ENCODE measurements at places on chromosomes 12 and 14.

- no peak for DNase-seq
Observed at GRCh38 chr12:52741375-52742195, 35.6 kb downstream of the KRT76 start.

DNA sequence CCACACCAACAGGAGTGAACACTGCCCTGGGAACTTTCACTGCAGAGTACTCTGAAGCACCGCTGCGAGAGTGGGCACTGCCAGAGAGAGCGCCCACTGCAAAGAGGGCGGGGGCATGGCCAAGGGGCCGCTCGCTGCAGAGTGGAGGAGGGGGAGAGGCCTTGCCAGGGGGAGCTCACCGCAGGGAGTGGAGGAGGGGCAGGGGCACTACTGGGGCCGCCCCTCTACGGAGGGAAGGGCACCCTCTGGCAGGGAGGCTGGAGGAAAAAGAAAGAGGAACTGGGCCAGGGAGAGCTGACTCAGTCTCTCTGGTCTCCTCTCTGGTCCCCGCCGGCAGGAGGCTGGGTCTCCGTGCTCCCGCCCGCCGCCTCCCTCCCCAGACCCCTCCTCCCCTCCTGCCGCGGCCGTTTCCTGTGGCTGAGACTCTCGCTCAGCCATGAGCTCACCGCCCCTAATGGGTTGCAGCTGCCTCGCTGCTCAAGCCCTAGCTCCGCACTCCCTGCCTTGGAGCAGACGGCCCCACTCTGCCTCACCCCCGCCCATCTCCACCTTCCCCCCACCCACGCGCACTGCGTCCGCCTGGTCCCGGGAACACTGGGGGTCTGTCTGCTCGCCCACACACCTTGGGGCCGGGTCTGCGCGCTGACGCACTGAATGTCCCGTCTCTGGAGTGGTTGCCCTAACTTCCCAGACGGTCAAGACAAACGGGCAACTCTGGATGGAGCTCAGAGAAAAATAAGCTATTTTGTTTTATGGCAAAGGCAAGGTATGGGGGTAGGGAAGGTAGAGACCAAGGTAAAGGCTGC, 1.3 kb downstream of the ARHGEF40 start:
- DNase-seq, result peak; percentile 86

DNA sequence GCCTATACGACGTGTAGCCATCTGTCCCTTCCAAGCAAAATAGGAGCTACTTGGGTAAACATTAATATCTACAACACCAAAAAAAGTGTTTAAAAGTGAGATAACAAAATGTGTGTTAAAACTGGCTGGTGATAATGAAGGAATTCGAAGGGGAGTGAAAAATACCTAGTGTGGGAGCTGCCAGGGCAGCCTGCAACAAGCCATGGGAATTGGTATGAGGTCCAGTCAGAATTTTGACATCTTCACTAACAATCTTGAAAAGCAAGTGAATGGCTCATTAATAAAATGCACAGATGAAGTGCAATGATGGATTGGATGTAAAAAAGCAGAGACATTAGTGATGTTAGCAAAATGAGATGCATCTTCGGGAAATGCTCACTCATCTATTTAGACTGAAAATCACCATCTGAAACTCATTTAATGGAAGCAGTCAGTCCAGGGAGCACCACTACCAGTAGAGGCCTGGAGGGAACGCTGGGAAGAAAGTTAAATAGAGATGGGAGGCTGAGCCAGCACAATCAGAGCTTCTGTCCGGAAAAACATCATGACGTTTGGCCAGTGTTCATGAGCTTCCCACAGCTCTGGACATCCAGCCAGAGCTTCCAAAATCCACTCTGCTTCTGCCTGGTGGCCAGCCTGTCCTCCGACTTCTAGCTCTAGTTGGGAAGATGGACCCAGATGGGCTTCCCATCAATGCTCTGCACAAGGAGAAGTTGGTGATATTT, 405.0 kb upstream of the TMTC1 start:
- no peak for DNase-seq

DNA sequence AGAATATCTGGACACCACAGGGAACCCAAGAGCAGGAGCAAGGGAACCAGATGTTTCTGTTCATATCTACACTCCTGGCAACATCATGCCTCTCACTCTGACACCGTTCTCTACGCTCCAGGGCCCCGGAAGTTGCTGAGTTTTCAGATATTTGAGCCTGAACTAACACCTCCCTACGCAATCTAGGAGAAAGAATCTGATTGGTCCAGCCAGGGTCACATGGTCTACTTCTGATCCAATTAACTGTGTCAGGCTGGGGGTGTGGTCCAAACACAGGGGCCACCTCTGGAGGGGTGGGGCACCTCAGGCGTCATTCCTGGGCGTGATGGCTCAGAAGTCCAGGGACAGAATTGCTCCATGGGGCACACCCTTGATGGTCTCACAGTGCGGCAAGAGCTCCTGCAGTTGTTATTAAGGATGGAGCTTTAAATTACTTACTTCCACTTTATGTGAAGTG, 165.5 kb downstream of the PTPN11 start:
- peak; percentile 26 for DNase-seq

DNA sequence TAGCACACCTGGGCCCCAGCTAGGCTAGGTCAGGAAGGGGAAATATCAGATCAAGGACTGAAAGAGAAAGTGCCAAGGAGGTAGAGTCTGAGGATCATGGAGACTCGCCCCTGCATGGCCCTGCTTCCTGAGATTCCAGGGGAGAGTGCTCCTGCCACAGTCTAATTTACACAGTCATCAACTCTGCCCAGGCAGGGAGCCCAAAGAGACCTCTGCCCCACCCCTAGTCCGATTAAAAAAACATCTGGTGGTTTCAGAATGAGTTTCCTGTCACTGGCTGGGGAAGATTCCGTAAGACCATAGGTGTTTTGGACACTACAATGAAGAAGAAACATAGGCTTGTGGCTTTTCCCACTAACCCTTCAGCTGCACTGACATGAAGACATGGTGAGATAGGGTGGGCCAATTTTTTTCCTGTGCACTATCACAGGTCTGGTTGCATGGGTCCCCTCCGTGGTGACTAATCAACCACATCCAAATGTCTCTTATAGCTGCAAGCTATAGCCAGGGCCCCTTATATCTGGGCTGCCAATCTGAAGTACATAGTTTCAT, 31.5 kb upstream of the GZMB start:
- DNase-seq, result no peak

- no peak for DNase-seq
Observed at GRCh38 chr14:75141967-75142366, 15.1 kb upstream of the NEK9 start.

DNA sequence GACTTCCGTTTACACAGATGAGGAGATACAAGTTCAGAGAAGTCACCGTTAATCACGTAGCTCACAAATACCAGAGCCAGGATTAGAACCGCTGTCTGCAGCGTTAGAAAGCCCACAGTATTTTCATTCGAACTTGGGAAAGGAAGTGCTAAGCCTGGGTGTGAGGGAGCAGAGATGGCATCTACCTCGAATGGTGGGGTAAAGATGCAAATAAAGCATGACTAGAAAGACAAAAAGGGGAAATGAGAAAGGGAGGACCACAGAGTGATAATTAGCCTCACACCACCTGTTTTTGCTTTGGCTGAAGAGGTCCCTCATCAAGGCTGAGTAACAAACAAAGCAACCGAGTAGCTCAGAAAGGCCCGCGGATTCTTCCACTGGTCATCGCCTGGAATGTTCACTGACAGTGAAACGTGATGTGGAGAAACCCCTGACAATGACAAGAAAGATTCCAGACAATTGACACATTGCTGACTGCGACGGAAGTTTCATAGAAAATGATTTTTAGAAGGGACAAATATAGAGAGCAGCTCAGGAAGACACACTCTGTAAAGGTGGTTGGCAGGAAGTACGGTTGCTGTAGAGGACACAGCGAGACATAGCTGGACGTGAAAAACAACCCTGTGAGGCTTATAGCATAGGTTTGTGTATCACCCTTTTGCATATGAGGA, 31.5 kb upstream of the BHLHE41 start:
- DNase-seq, result no peak

- no peak for DNase-seq
Observed at GRCh38 chr14:57382283-57382682, 8.1 kb upstream of the NAA30 start.

DNA sequence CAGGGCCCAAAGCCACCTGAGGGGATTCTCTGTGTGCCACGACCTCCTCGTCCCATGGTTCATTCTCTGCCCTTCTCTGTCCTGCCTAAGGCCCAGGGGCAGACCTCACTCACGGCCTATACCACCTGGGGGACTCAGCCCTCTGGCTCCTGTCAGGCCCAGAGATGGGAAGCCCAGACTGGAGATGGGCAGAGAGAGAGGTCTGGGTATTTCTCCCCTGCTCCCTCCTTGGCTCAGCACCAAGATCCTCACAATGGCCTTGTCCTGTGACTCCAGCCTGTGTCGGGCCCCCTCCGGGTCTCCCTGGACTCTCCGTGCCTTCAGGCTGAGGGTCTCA, 46.9 kb upstream of the BCL11B start:
- DNase-seq, result no peak

GRCh38 chr14:105577314-105577861, 51.0 kb downstream of the TMEM121 start:
- no peak for DNase-seq

- DNase-seq, result no peak
Observed at GRCh38 chr14:30194741-30195148, 267.1 kb upstream of the PRKD1 start.

DNA sequence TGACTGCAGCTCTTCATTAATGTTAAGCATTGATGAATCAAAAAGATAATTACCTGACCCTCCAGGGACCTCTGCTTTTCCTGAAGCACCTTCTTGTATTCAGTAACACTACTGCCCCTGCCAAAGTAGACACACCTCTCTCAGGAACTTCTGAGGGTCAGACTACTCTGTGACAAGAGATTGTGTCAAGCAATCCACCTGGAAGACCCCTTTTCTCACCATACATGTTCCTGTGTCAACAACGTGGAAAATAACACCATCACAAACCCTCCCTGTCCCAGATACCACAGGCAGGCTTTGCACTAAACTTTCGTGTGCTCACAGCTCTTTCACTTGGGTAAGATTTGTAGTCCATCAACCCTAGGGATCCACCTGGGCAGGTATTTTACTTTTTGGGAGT, 13.2 kb downstream of the KRT76 start:
- no peak for DNase-seq

- DNase-seq, result no peak
Observed at GRCh38 chr12:130127532-130127911, 34.7 kb upstream of the FZD10 start.

GRCh38 chr12:25276199-25276937, 25.6 kb upstream of the KRAS start:
- no peak for DNase-seq

DNA sequence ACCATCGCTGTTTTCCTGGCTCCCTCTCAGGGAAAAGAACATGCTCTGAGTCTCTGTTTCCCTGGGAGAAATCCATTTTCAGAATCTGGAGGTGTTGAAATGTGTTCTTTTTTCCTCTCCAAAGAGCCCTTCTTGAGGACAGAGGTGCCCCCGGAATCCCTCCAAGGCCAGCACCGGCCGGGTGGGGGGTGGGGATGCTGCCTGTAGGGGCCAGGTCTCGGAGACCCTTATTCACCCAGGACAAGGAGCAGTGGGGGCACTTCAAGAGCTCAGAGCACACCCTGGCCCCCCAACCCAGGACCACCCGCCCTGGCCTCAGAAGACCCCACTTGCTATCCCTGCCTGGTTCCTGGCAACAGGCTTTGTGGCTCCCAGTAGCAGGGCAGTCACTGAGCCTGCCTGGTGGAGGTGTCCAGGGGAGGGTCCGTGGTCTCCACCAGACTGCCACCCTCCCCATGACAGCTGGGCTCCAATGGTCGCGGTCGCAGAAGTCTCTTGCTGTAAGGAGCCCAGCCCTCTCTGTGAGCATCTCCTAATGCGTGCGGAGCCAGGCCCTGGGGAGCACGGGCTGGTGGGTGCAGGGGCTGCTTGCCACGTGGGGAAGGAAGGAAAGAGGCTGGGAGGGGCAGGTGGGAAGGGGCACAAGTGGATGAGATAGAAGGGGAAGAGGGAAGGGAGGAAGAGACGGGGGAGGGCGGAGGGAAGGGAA, 13.2 kb upstream of the DIO3 start:
- no peak for DNase-seq

DNA sequence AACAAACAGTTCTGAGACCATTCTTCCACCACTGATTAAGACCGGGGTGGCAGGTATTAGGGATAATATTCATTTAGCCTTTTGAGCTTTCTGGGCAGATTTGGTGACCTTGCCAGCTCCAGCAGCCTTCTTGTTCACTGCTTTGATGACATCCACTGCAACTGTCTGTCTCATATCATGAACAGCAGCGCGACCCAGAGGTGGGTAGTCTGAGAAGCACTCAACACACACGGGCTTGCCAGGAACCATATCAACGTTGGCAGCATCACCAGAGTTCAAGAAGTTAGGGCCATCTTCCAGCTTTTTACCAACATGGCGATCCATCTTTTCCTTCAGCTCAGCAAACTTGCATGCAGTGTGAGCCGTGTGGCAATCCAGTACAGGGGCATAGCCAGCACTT, 16.9 kb downstream of the AEBP2 start:
- DNase-seq, result no peak

DNA sequence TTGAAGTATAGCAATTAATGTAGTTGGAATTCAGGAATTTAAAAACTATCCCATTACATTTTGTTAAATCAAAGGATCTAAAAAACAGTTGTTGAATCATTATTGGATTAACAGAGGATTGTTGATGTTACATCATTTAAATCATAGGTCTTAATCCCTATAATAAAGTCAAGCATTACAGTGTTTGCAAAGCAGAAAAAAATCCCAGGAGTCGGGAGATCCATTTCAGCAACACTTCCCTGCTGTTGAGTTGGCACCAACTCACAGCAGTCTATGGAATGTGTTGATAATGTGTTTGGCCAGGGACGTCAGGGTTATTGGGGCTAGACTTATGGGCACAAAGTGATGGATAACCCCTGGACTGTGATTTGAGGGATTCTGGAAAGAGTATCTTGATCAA, 99.1 kb upstream of the TMTC1 start:
- DNase-seq, result no peak

- DNase-seq, result peak; percentile 56
Observed at GRCh38 chr12:122872815-122873361, 23.0 kb downstream of the VPS37B start.

DNA sequence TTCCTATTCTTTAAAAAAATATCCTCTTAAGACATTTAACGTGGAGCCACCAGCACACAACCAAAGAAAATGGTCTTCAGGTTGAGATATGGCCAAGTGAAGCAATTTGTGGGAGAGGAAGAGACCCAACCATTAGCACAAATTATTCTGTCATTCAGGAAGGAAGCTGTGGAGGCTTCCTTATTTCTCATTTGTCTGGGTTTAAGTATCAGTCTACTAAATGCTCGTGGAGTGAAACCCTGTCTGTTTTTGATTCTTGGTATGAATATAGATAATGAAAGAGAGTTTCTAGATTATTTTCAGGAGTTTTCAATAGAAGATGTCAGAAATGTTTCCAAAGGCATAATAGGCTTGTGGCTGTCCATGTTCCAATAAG, 125.1 kb downstream of the GPR65 start:
- DNase-seq, result no peak

DNA sequence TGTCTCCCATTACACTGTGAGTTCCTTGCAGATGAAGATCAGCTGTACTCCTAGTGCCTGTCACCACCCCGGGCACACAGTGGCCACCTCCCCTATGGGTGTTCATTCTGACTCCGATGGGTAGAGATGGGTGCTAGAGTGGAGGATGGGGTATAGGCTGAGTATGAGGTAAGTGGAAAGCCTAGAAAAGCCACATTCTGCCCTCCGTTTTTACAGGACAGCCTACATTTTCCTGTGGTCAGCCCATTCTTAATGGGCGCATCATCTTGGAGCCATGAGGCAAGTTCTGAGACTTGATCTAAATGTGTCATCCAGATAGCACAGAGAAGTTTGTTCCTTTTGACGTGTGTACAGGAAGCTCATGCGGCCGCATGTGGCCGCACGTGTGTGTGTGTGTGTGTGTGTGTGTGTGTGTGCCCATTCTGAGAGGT, 166.7 kb upstream of the HIF1A start:
- DNase-seq, result no peak

- DNase-seq, result no peak
Observed at GRCh38 chr14:104561632-104562495, 17.7 kb upstream of the C14orf180 start.

Data from NCI-H2081 (cell line).